NCI-H526 (cell line): ENCODE measurements at places on chromosomes 2 and 18.

DNA sequence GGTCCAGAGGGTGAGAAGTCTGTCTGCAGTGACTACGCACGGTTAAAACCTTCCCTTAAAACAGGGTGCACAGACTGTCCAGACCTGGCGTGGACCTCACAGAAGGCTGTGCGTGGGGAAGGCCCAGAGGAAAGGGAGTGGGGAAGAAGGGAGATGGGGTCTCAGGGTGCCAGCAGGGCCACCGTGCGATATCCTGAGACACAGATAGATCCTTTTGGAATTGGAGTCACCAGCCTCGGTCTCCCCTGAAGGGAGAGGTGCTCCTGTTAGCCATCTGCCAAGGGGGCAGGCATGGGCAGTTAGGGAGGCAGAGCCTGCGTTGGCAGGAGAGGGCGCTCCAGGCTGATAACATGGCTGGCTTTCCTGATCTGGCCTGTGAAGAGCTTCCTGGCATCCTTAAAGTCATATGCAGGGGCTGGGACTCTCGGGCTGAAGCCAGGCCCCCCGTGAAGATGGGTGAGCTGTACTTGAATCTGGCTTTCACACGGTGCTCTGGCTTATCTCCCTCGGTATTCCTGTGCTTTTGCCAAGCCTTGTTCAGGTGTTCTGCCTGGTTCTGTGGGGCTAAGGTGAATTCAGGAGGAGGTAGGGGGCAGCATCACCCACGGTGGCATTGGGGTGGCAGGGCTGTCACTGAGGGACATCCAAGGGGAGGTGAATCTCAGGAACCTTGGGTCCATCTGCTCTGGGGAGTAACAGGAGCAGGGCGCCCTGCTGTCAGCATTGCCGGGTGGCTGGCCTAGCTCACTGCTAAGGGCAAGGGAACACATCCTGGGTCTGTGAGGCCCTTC lies 107.2 kb upstream of the SMAD2 start:
- peak; percentile 65 for DNase-seq

GRCh38 chr2:33071591-33071990 lies 124.8 kb downstream of the LTBP1 start:
- no peak for DNase-seq

GRCh38 chr2:232126301-232127099 lies 165.0 kb downstream of the DIS3L2 start:
- DNase-seq: no peak

- no peak for DNase-seq
These were observed 99.1 kb upstream of the ITGA6 start for GRCh38 chr2:172328103-172328841.

DNA sequence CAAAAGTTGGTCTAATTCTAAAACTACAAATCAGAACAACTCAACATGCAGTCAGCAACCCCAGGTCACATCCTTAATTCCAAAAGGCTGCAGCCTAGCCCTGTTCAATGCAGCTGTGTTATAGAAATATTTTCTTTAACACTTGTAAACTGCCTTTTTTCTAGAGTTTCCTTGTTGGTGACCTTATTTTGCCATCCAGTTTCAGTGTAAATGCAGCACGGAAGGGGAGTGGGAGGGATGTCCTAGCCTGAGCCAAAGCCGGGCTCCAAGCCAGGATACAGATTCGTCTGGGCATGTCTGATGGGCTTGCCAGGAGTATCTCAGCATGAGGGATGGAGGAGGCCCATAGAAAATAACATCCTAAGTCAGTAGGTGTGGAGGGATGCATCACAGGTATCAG lies 17.7 kb upstream of the SP3 start:
- DNase-seq: no peak

DNA sequence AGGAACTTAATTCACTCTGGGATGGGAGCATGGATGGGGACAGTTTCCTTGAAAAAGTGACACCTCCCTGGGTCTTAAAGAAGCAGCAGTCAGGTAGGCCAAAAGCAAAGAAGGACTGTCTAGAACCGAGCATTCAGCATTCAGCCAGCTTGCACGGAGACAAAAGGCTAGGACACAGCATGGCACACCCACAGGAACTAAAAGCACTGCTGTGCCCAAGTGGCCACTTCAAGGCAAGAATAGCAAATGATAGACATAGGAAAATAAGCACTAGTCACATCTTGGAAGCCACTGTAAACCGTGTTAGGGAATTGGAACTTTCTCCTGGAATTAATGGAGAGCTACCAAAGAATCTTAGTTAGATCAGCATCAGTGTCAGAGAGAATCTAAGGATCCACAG lies 47.0 kb downstream of the LRP2 start:
- no peak for DNase-seq

DNA sequence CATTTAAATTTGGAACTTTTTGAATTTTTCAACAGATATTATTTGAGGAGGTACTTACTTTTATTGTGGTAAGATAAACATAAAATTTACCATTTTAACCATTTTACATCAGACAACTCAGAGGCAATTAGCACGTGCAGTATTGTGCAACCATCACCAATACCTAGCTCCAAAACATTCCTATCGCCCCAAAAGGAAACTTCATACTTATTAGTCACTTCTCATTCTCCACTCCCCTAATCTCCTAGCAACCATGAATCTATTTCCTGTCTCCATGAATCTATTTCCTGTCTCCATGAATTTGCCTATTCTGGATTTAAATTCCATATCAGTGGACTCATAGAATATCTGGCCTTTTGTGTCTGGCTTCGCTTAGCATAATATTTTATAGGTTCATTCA lies 69.9 kb upstream of the FAM136A start:
- peak; percentile 6 for DNase-seq

- no peak for DNase-seq
These were observed 641.9 kb downstream of the ZEB2 start for GRCh38 chr2:143877876-143878530.

DNA sequence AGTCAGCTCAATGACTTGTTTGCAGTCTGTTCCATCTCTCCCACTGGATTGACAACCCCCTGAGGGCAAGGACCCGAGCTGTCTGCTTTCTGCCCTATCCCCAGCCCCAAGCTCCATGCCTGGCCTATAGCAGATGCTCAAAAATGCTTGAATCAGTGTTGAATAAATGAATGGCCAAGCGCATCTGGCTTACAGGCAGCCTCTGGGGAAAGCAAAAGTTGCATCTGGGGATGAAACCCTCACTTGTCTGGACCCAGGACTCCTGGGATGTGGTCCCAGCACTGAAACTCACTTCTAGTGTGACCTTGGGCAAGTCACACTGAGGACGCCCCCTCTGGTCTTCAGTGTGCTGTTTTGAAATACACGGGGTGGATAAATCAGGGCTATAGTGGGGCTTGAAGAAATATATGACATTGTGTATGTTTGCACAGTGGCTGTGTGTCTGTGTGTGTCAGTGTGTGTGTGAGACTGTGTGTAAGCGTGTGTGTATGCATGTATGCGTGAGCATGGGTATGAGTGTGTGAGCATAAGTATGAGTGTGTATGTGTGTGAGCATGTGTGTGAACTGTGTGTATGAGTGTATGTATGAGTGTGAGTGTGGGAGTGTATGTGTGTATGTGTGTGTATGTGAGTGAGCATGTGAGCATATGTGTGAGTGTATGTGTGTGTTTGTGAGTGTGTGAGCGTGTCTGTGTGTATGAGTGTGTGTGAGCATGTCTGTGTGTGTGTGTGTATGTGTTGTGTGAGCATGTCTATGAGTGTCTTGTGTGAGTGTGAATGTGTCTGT lies 27.8 kb upstream of the TNS1 start:
- DNase-seq: no peak

DNA sequence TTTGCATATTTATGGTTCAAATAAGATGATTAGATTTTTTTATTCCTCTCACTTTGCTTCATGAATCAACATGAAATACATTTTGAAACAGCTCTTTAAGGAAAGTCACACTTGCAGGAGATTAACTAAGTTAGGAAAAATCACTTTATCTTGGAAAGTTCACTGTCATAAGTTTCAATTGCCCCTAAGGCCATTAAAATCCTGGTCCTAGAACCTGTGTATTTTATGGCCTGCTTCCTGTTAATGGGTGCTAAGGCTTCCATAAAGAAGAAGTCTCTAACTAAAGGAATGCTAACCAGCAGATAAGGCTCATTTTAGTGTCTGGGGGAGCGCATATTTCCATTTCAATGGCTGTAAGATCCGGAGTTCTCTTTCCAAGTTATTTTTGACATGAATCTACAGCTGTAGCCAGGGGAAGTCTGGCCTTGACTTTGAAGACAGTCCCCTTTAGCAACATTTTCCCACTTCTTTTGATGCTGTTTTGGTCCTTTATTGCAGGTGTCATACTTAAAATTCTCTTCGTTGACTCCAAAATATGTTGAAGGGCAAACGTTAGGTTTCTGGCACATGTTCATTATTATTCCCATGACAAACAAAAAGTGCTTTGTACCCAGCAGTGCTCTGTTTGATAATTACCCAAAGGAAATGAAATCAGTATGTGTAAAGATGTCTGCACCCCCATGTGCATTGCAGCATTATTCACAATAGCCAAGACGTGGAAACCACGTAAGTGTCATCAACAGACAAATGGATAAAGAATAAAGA lies 34.4 kb upstream of the SH3BP4 start:
- DNase-seq: no peak

DNA sequence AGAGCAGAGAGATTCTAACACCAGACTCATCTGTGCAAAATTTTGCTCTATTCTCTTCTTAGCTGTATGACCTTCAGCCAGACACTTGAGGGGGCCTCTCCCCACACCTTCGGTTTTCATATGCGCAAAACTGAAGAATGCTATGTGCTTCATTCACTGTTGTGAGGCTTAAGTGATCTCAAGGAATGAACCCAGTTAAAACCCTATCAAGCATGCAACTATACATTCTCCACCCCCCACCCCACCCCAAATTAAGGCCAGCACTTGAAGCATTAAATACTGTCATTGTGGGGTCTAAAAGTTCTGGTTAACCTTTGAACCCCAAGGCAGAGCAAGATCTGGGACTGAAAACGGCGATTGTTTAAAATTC lies 10.0 kb downstream of the PCARE start:
- no peak for DNase-seq

DNA sequence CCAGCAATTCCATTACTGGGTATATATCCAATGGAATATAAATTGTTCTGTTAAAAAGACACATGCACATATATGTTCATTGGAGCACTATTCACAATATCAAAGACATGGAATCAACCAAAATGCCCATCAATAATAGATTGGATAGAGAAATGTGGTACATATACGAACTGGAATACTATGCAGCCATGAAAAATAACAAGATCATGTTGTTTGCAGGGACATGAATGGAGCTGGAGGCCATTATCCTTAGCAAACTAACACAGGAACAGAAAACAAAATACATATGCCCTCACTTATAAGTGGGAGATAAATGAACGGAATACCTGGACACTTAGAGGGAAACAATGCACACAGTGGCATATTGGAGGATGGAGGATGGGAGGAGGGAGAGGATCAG lies 355.8 kb downstream of the CCDC85A start:
- no peak for DNase-seq

- DNase-seq: peak; percentile 53
These were observed 95.1 kb upstream of the L3MBTL4 start for GRCh38 chr18:6509832-6510231.

DNA sequence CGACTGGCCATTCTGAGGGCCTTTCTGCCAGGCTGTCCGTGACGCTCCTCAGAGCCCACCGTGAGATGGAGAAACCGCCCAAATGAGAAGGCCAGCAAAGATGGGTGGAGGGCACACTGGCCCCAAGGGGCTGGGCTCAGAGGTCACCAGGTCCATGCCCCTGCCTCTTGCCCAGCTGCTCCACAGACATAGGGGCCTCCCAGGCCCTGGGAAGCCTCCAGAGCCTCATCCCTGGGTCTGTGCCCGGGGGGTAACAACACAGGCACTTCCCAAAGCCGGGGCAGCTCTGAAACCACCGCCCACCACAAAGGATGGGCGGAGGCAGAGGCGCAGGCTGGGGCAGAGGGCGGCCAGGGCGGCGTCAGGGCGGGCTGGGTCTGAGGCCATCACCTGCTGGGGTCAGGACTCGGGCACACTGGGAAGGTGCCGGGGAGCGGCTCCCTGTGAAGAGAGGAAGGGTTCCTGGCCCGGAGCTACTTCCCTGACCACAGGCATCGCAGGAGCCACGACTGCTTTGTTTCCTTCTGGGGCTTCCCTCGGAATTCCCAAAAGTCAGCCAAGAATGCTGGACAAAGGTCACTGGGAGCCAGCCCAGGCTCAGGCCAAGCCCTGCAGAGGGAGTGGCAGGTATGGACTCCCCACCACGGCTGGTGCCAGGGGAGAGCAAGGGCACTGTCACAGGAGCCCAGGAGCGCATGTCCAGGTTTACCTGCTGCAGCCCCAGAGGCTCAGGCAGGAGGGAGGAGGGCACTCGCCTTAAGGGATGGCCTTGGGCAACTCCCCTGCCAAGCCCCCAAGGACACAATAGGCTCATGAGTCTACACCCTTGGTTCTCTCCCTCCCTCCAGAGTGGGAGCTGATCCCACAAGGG lies 9.4 kb downstream of the CYP26B1 start:
- DNase-seq: no peak

- no peak for DNase-seq
These were observed 829 bp upstream of the KIAA2012 start for GRCh38 chr2:202072226-202072625.

DNA sequence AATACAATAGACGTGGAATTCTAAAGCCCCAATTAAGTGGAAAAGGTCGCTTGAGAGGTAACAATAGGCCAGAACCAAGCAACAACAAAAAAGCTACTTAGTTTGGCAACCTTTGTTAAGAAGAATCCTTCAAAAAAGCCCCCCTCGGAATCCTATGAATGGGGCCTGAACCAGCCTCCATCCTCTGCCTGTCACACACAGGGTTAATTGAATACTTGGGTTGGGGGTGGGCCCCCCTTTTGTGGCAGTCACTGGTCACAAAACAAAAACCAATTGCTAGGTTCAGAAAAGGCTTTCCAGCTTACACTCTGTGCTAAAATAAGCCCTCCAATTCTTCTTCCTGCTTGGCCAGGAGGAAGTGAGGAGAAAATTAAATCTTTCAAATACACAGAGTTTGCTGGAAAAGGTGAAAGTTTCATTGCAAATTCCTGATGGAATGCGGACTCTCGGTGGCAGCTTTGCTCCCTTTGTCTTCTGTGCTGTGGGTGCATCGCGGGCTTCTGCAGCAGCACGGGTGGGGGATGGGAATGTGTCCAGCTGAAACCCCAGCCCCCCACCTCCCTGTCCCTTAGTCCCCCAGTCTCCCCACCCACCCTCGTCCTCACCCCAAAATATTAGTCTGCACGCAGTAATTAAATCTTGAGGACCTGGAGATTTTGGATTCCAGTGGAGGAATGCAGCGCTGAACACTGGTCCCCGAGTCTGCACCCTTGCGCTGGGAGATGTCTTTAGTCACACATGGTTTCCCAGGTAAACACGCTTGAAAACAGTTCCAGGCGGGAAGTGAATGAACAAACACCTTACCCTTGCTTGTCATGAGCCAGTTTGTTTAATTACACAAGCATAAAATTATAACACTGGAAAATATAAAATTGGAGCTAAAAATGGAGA lies 254.3 kb downstream of the SOX11 start:
- DNase-seq: no peak

GRCh38 chr18:61574665-61575064 lies 241.4 kb downstream of the CDH20 start:
- DNase-seq: no peak

- DNase-seq: peak; percentile 15
These were observed 37.1 kb downstream of the CENPO start for GRCh38 chr2:24830351-24830750.
